Activated CD4-positive, alpha-beta T cell treated with anti-CD3 and anti-CD28 coated beads for 48 hours (primary cell): ENCODE measurements at places on chromosomes 1 and 21.
A peak's percentile ranks its signal among the peaks of the same experiment; 100 is the strongest.

- no peak for DNase-seq
These were observed 3.5 kb upstream of the CLEC20A start for GRCh38 chr1:178500091-178500770.

DNA sequence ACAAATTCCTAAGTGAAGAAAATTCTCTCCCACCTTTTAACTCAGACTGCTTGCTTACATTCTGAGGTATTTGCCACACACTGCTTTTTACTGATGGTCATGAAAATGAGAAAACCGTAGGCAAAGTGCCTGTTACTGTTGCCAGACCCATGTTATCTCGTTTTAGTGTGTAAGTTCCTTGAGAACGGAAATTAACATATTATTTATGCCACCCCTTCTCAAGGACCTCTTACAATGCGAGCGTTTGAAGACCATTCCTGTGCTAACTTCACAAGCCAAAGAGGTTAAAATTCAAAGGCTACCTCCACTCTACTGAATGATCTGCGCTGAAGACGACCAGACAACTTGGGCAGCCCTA lies 509 bp downstream of the NVL start:
- no peak for DNase-seq

- DNase-seq, result no peak
These were observed 109.3 kb downstream of the KAZN start for GRCh38 chr1:14707531-14708445.

DNA sequence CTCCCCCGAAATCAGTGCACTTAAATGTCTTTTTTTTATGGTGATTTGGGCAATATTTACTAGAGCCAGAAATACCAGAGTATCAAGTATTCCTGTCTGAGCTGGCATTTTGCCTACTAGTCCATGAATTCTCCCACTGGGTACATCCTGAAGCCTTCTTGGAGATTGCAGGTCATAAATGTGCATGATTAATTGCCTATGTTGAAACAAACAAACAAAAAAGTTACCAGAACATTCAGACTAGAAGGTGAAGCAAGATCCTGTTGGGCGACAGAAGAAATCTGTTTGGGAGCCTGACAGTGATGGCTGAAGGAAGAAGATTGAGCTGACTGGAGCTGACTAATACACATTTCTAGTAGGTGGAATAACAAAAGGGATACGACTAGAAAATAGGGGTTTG lies 127.4 kb upstream of the NRIP1 start:
- no peak for DNase-seq

- peak; percentile 36 for DNase-seq
These were observed 170.3 kb upstream of the DUSP10 start for GRCh38 chr1:221912230-221912629.
